ENCODE measurements at places on chromosomes 5 and 9.

DNA sequence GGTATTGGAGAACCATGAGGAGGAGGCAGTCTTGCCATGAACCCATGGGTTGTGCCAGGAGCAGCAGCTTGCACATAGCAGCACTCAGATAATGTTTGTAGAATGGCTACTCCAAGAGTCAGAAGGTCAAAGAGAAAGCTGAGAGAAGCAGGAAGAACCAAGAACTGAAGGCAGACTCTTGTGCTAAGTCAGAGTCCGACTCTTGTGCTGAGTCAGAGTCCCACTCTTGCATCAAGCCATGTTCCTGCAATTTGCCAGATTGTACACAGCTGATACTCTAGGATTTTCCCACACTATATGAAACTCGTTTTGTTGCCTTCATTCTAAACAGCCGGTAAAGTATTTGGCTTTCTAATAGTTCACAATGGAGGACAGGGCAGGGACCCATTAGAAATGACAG, 26.2 kb upstream of the HSPA9 start:
- DNase-seq: no peak

DNA sequence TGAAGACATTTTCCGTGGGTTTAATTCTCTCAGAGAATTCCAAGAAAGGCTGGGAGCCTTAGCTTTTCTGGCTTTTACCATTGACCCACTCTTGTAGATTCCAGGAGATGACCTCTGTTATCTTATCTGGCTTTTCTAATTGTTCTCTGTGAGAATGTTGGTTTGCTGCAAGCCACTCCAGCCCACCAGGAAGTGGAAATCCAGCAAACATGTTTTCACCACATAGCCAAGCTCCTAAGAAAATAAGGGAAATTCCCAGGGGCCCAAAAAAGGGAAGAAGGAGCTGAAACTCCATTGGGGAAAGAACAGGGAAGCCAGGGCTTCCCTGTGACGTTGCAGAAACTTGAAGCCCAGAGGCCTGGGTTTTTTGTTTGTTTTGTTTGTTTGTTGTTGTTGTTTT, 19.7 kb downstream of the GPR107 start:
- no peak for DNase-seq

GRCh38 chr5:133998042-133998441, 6.7 kb downstream of the VDAC1 start:
- no peak for DNase-seq

DNA sequence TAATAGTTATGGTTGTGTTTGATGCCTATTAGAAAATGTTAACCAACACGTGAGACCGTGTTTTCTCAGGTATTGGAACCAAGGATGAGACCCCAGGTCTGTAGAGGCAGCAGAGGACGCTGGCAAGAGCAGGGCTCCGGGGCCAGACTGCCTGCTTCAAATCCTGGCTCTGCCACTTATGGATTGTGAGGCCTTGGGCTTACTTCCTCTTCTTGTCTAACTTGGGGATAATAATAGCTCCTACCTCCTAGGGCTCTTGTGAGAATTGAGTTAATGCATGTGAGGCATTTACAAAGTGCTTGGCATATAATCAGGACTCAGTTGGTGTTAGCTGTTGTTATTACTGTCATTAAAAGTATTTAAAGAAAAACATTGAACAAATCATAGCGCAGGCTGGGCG, 85.5 kb upstream of the PITX1 start:
- DNase-seq: no peak

- DNase-seq: no peak
Observed at GRCh38 chr9:131937451-131937850, 142.2 kb downstream of the MED27 start.

GRCh38 chr9:5499889-5500398, 10.4 kb upstream of the PDCD1LG2 start:
- DNase-seq: no peak

DNA sequence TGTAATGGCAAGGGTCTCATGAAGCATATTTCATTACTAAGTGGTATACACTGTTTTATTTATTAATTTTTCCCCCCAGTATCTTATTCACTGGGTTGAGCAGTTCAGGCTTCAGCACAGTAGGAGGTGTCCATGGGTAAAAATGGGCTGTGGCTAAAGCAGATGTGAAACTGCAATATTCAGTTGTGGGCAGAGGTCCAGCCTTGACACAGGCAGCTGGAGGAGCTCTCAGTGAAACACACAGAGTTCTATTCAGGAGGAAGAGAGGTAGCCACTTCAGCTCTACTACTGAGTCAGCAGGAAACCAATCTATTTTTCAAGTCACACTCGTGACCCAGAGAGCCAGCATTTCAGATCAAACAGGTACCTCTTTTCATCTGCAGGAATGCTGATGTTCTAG, 418.3 kb downstream of the CDH10 start:
- no peak for DNase-seq

- DNase-seq: no peak
Observed at GRCh38 chr5:24477958-24478357, 166.8 kb downstream of the CDH10 start.

DNA sequence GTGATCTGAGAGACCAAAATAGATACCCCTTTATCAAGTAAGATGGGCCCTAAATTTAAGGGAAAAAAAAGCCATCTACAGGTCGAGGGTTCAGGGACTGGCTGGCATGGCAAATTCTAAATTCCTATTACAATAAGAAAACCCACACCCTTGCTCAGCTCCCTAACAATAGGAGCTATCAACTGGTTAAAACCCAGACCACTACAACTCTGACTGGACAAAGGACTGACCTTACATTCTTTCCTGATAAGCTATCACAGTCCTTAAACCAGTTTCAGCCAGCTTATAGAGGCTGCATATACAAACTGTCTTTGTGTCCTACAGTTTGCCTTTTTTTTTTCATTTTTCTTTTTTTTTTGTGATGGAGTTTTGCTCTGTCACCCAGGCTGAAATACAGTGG, 803.6 kb downstream of the NR2F1-AS1 start:
- no peak for DNase-seq

DNA sequence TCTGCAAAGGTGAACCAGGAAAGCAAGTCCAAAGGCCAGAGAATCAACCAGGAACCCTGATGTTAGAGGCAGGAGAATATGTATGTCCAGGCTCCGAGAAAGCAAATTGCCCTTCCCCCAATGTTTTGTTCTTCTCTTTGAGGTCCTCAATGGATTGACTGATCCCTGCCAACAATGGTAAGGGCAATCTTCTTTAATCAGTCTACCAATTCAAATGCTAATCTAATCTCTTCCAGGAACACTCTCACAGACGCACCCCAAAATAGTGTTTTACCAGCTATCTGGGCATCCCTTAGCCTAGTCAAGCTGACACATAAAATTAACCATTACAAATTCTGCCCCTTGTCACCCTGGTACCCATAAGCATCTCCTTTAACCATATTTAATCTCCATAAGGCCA, 398.0 kb downstream of the RAB3C start:
- DNase-seq: no peak

- no peak for DNase-seq
Observed at GRCh38 chr5:76953551-76954382, 922 bp downstream of the CRHBP start.

DNA sequence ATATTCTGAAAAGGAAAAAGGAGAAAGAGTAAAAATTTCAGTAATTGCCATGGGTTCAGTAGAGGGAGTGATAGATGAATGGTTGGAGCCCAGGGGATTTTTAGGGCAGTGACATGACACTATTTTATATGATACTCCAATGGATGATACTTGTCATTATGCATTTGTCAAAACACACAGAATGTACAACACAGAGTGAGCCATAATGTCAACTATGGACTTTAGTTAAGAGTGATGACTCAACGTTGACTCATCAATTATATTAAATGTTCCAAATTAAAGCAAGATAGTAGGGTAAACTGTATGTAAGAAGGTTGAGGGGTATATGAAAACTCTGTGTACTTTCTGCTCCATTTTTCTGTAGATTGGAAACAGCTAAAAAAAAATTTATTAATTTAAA, 586.4 kb downstream of the TAF11L14 start:
- DNase-seq: no peak

GRCh38 chr9:130286781-130287428, 21.3 kb downstream of the HMCN2 start:
- DNase-seq: no peak
